ENCODE measurements at places on chromosomes 16 and 17. TPM values are rescaled to one million over a fixed set of nuclear protein-coding genes. Genes with fewer than 3 reads are reported as not detected.

GRCh38 chr16:56421313-56421712 is 4.0 kb downstream of the AMFR start:
- no peak for DNase-seq

DNA sequence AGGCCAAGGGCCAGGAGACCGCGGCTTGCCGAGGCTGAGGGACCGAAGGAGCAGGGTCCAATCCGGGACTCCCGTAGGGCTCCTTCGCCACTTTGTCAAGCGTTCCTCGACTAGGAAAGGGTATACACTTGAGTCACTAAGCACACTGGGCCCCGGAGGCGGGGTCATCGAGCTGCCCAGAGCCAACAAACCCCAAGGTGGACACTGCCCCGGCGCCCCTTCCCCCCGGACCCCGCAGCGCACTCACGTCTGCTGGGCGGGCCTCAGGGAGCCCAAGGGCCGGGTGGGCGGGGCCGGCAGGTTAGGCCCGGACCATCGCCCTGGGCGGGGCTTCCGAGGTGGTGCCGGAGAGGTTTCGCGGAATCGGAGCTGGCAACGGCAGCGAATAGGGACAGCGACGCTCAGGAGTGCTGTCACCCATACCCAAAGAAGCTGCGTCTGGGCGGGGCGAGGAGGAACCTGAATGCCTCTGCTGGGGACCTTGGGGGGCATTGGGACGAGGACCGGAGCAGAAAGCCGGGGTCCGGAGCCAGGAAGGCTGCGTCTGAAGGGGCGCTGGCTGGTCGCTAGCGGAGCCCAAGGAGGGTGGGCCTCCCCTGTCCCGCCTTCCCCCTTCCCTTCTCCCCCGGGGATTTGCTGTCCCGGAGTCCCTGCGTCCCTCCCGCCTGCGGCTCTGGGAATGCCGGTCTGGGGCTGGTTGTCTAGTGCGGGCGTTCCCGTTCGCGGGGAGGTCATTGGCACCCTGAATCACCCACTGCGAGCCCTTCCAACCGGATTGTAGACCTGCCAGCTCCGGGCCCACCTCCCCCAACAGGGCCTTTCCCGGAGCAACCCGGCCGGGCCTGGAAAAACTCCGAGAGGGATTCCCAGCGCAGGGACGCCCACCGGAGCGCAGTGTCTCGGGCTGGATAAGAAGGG is 118.2 kb upstream of the SMURF2 start:
- peak; percentile 85 for DNase-seq

YBX2 gene
- total RNA-seq: 3.1 TPM

- DNase-seq: no peak
Observed at GRCh38 chr17:8173871-8174322, 2.3 kb downstream of the TMEM107 start.

Measured in right cardiac atrium (tissue), 5 donors.